Immature natural killer cell (primary cell): ENCODE measurements at places on chromosomes 4 and X. TPM values are rescaled to one million over a fixed set of nuclear protein-coding genes. Genes with fewer than 3 reads are reported as not detected.

DNA sequence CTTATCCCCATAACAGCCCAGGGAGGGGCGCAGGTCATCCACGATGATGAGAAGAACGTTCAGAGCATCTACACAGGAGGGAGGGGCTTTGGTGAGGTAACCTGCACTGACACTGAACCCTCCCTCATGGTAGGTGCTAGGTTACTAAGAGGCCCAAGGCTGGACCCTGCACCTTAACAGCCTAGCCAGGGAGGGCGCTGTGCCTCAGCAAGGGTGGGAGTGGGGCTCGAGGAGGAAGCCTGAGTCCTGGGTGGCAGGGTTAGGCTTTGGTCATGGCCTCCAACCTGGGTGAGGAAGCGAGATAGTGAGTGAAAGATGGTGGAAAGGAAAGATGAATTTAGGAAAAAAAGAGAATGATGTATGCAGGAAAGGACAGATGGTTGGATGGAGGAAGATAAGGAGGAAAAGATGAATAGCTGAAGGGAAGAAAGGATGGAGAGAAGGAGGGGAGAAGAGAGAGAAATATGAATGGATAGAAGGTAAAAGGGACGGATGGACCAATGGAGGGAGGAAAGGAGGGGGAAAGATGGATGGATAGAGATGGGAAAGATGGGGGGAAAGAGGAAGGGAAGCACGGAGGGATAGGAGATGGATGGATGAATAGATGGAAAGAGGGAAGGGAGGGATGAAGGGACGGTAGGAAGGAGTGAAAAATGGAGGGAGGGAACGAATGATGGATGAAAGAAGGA is 736 bp downstream of the IDS start:
- DNase-seq: peak; percentile 73

- no peak for DNase-seq
Observed at GRCh38 chrX:3378156-3378555, 31.7 kb upstream of the MXRA5 start.

- DNase-seq: no peak
Observed at GRCh38 chrX:133980832-133981588, 4.4 kb downstream of the GPC3 start.

GRCh38 chrX:52261125-52261462 is 76.4 kb downstream of the MAGED4 start:
- no peak for DNase-seq

GRCh38 chrX:30283456-30284200 is 25.6 kb downstream of the NR0B1 start:
- no peak for DNase-seq

The USP17L29 gene
- polyA plus RNA-seq: not detected

GRCh38 chrX:153475271-153475670 is 4.9 kb upstream of the HAUS7 start:
- no peak for DNase-seq

The MSX1 gene
- polyA plus RNA-seq: not detected

DNA sequence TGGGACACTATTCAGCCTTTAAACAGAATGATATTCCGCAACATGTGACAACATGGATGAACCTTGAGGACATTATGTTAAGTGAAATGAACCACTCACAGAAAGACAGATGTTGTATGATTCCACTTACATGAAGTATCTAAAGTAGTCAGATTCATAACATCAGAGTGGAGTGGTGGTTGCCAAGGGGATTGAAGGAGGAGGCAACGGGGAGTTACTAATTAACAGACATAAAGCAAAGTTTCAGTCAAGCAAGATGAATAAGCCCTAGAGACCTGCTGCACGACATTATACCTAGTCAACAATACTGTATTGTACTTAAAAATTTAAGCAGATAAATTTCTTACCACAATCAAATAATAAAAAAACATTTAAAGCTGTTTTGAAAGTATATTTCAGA is 105.0 kb upstream of the NR0B1 start:
- DNase-seq: no peak

The EDA2R gene
- not detected for polyA plus RNA-seq

GRCh38 chr4:115159141-115159540 is 45.7 kb upstream of the NDST4 start:
- no peak for DNase-seq
